Activated CD8-positive, alpha-beta T cell treated with anti-CD3 and anti-CD28 coated beads for 36 hours (primary cell): ENCODE measurements at places on chromosomes 12 and 14.

DNA sequence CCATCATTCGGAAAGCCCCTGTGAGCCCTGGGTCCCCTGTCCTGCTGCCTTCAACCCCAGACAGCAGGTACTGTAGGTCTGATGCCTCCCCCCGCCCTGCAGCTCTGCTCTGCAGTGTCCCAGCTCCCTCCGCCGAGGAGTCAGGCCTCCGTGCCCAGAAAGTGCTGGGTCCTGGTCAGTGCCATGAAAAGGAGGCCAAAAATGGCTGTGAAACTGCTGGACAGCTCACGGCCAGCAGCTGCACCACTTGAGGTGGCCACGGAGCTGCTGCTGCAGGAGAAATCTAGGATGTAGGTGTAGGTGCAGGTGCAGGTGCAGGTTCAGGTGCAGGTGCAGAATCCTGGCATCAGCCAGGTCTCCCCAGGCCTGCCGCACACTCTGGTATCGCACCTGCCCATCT lies 196.1 kb downstream of the SLC15A4 start:
- no peak for DNase-seq

GRCh38 chr14:31752867-31753661 lies 191.9 kb downstream of the NUBPL start:
- no peak for DNase-seq

GRCh38 chr14:60734465-60735242 lies at the start of gene MNAT1:
Gene MNAT1 (plus strand): TSS chr14:60734761. CDS start chr14:60734863, 102 bp downstream.
- DNase-seq, result peak; percentile 84

- DNase-seq, result no peak
Measured at GRCh38 chr14:65748796-65749195, 336.3 kb downstream of the FUT8 start.

- DNase-seq, result no peak
Measured at GRCh38 chr14:69704319-69704718, 62.6 kb upstream of the SRSF5 start.

- no peak for DNase-seq
Measured at GRCh38 chr12:64411427-64411826, 7.2 kb downstream of the XPOT start.

DNA sequence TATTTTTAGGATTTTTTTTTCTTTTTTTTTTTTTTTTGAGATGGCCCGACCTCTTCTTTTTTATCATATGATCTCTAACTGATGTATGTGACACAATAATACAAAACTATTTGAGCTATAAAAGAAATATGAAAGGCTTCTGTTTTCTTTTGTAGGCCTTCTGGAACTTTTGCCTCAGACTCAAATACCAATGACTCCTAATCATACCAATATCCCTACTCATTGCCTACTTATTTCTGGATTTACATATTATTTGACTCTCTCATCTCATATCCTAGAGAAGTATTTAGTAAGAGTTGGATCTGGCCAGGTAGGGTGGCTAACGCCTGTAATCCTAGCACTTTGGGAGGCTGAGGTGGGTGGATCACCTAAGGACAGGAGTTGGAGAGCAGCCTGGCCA lies 12.7 kb upstream of the WDR89 start:
- no peak for DNase-seq

DNA sequence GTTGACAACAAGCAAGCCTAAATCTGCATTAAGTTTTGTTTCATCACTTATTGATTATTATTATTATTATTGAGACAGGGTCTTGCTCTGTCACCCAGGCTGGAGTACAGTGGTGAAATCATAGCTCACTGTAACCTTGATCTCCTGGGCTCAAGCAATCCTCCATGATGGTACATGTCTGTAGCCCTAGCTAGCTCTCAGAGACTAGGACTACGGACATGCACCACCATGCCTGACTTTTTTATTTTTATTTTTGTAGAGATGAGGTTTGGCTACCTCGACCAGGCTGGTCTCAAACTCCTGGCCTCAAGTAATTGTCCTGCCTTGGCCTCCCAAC lies 35.7 kb upstream of the STK38L start:
- DNase-seq, result no peak

GRCh38 chr12:107486140-107486892 lies 199.3 kb upstream of the PWP1 start:
- DNase-seq, result no peak

GRCh38 chr14:86790408-86791364 lies 1202.3 kb downstream of the GALC start:
- no peak for DNase-seq

DNA sequence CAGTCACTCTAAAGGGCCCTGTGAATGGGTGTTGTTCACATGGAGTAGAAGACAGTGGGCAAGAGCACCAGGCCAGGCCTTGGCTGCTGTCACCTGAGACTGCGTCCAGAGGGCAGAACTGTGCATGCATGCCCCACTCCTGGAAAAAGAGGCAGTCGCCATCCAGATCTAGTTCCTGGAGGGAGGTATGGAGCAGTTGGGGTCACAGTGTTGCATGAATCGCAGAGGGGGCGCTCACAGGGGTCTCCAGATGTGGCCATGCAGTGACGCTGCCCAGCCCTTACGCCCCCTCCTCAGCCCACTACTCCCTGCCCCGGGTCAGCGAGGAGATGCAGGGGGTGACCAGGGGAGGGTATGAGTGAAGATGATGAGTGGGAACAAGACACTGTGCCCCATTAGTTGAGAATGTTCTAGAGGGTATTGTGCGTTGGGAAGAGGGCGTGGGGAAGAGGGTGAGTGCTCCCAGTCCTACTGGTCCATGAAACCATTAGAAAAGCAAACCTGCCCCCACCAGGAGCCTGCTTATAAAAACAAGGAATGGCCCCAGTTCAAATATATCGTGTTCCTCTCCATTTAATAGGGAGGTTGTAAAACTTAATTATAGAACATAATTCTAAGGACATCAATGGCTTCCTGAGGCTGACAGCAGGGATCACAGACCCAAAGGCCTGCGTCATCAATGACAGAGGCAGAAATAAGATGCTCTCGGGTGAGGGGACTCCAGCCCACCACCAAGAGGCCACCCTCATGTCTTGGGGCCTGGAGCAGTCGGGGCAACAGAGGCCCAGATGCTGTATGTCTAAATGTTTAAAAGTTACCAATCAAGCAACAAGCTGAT lies 32.2 kb upstream of the BCL7A start:
- DNase-seq, result no peak

DNA sequence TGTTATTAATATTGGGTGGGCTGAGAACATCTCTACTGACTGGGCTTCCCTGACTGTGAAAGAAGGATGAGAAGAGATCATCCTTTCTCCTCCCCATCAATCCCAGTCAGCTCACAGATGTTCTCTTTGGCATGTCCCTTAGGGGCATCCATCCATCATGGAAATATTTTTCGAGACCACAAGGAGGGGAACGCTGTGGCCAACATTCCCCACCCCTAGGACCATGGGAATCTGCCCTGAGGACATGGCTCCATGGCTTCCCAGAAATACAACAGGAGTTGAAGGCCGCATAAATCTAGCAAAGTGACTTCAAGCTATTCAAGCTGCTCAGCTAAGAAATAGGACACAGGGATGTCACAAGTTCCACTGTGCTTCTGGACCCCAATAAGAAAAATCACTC lies 456.8 kb downstream of the MED13L start:
- DNase-seq, result no peak

DNA sequence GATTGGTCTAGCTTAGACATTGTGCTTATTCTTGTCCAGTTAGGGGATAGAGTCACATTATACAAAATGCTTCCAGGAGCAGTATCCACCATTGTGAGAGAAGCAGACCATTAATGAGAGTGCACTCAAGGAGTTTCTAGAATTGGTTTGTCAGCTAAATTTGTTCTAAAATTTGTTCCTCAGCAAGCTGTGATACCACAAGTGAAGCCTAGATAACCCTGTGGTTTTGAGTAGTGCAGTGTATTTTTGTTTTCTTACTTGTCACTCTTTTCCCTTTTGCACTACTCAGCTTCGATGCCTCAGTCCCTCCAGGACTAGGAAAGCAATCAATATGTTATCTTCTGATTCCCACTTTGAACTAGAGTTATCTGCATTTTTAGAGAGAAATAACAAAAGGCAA lies 42.5 kb upstream of the AKAP6 start:
- DNase-seq, result no peak

DNA sequence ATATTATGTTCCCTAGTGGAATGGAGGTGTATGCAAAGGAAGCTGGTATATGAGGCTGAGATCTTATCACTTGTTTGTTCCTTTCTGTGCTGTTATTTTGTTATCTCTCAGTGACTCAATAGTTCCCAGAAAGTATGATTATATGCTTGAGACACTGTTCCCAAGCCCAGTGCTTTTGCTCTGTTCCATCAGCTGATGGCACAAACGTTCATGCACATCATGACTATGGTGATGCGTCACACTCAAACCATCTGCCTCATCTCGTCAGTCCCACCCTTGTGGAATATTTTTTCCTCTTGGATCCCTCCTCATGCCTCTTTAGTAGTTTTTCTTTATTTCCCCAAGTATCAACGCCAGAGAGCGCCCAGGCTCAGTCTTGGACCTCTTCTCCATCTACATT lies 786.9 kb downstream of the AACS start:
- no peak for DNase-seq

GRCh38 chr14:33505266-33505962 lies 445.5 kb downstream of the EGLN3 start:
- DNase-seq, result no peak

DNA sequence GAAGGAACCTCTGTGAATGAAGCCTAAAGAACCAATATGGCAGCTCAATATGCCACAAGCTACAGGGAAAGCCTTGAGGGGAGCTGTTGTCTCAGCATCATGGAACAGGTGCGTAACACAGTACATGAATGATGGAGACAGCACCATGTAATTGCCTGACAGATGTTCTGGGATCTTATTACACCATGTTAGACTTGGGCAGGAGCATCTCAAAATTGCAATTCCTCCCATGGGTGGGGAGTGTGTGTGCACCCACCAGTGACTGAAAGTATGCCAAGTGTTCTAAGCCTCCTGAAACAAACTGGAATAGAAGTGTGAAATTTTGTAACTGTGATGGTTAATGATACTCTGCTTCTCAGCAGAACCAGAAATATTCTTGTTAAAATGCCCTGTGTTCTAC lies 151.0 kb upstream of the SRRM4 start:
- DNase-seq, result no peak

GRCh38 chr12:12714276-12715021 lies 2.7 kb upstream of the CDKN1B start:
- DNase-seq, result peak; percentile 63

GRCh38 chr14:92949496-92950192 lies 26.7 kb downstream of the CHGA start:
- no peak for DNase-seq

DNA sequence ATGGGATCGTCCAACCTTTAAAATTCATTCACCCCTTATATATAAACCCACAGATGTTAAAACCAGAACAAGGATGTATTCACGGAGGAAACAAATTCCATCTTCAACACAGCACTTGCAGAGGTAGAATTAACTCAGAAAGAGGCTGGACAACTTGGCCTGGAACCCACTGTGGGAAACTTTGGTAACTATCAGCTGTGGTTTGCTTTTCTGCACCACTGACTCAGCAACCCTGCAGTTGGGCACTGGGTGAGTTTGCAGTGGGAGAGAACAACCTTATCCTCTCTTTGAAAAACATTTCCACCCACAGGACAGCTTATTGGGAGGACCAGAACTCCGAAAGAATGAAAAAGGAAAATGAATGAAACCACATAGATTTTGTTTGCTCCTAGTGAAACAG lies 66.3 kb downstream of the ZNF664 start:
- no peak for DNase-seq

GRCh38 chr14:52286661-52287649 lies 19.5 kb downstream of the PTGDR start:
- DNase-seq, result no peak

GRCh38 chr12:102740141-102740955 lies 176.7 kb downstream of the PAH start:
- no peak for DNase-seq

GRCh38 chr14:63632932-63633514 lies 8.6 kb downstream of the WDR89 start:
- DNase-seq, result no peak

DNA sequence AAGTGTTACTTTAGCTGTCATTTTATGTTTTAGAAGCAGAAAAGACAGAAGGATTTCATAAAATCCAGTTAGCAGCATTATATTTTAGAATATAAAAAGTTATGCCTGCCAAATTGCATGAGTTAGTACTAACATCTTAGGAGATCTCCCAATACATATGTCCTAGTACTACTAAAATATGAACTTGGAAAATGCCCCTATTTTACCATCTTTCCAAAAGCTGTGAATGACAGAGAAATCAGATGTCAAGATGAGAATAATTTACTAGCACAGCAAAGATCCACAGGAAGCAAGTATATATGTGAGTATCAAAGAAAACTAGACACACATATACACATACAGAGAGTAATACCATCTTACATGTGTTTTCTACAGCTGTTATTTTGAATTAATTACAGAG lies 196.9 kb downstream of the CPNE8 start:
- no peak for DNase-seq

GRCh38 chr14:54120260-54120659 lies 163.6 kb upstream of the BMP4 start:
- no peak for DNase-seq

- DNase-seq, result no peak
Measured at GRCh38 chr14:96803958-96804357, 6.8 kb downstream of the VRK1 start.

GRCh38 chr12:74539261-74539660 lies 1.6 kb downstream of the ATXN7L3B start:
- no peak for DNase-seq

DNA sequence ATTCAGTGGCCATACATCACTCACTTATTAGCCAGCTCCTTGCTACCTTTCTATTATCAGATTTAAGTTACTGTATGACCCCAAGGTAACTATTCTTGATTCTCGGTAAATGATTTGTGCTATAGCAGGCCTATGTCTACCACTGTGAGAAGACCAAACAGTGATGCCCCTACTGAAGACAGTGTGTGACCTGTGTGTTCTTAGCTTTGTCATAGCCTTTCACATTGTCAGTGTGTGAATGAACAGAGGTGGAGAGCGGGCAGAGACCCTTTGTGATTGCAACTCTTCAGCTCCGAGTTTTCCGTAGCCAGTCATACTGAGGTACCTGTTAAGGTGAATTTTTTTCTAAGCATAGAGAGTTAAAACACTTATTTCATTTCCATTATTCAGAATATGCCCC lies 294.0 kb downstream of the LRFN5 start:
- DNase-seq, result no peak

DNA sequence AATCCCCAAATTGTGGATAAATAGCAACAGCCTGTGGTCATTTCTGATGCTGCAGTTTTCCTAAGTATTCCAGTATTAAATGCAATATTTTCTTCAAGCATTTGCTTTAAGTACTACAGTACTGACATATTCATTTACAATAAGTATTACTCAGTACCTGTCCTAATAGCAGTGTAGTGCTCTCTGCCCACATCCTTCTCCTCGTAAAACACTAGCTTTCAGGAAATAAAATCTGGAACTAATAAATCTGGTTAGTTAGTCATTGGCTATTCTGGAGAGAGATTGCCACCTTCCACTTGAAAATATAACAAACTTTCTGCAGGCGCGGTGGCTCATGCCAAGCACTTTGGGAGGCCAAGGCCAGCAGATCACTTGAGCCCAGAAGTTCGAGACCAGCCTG lies 441.5 kb downstream of the PRKD1 start:
- no peak for DNase-seq

GRCh38 chr14:39873791-39874190 lies 441.6 kb upstream of the FBXO33 start:
- no peak for DNase-seq

GRCh38 chr12:100877776-100878175 lies 83.2 kb downstream of the ANO4 start:
- no peak for DNase-seq
